ENCODE measurements at places on chromosomes 5 and 9. TPM values are rescaled to one million over a fixed set of nuclear protein-coding genes. Genes with fewer than 3 reads are reported as not detected.

DNA sequence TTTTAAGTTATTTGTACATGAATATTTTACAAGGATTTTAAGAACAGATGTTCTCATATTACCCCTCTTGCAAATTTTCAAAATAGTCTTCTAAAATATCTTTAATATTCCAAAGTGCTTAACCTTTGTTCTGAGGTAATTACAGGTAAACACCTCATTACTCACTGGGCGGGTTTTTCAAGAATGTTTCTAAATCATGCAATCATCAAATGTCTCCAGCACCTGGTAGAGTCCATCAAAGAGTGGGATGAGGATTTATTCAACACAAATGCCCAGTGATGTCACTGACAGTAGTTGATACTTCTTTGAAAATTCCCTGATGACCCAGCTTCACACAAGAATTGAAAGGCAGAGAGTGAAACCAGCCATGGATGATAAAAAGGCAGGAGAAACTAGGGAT is 114.4 kb downstream of the SEC61B start:
- no peak for DNase-seq

ZNF608 gene
- total RNA-seq: 16.6 TPM

CBY3 gene
- total RNA-seq: not detected

FGF10 gene
- 1.9 TPM for total RNA-seq

GRCh38 chr5:115774684-115775083 is 41.8 kb downstream of the CDO1 start:
- DNase-seq: no peak

Data from heart left ventricle (tissue), 16 donors.